ENCODE measurements at places on chromosomes 11 and 22.
A peak's percentile ranks its signal among the peaks of the same experiment; 100 is the strongest.

- no peak for DNase-seq
These were observed 120.1 kb downstream of the INSC start for GRCh38 chr11:15234796-15235195.

DNA sequence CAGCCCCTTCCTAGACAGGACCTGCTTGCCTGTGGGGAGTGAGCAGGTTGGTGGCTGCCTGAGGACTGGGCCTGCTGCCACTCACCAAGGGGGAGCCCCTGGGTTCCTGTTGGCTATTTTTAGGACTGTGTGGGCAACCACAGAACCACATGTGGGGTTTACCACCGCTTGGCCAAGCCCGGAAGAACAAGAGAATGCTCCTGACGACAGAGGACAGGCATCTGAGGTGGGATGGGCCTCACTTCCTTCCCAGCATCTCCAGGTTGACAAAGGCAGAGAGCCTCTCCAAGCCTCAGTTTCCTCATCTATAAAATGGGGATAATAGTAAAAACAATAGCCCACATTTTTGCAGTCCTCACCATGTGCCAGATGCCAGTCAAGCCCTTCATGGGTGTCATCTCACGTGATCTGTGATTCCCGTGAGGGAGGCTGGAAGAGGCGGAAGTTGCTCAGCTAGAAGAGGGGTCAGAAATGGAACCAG, 43.6 kb downstream of the LRRC32 start:
- no peak for DNase-seq

DNA sequence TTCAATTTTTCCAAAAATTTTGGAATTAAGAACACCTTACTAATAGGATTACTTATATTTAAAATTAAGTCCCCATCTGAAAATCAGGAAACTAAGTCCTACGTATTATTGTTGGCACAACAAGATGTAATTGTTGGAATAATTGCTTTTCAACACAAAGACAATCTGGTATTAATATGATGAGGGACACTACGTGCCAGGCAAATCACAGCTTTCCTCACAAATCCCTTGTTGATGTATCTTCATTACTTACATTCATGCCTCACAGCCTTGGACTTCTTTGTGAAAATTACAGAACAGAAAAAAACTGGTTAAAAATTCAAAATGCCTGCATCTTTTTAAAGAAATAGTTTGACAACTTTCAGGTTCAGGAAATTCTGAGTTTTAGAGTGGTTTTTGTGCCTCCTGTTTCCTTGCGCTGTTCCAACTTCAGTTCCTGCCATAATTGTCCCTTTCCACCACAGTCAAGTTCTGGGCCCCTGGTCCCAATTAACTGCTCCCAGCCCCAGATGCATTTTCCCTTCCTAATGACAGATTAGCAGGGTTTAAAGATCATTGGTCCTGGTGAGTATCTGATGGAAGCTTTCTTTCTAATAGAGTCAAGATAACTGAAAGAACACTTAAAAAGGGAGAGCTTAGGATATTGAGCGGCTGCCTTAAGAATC, 23.3 kb upstream of the CCDC34 start:
- DNase-seq: no peak

- DNase-seq: peak; percentile 99
These were observed 678 bp upstream of the ZFP91 start for GRCh38 chr11:58578136-58578634.

- no peak for DNase-seq
These were observed 43.7 kb upstream of the CCDC34 start for GRCh38 chr11:27406498-27407354.

DNA sequence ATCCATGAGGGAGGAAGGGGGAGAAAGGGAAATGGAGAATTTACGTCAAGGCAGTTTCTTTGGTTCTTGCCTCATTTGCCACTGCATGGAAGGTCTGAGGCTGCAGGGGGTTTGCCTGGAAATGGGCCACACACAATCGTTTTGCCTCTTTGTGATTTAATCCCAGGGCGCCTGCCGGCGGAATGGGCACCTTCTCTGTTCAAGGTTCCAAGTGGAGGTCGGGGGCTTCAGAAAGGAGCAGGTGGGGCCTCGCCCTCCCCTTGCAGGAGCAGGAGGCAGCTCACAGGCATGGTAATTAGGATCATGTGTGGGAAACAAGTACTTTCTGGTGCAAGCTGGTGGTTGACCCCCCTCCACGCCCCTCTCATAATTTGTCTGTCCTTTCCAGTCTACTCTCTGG, 29.9 kb downstream of the MPPED1 start:
- no peak for DNase-seq

DNA sequence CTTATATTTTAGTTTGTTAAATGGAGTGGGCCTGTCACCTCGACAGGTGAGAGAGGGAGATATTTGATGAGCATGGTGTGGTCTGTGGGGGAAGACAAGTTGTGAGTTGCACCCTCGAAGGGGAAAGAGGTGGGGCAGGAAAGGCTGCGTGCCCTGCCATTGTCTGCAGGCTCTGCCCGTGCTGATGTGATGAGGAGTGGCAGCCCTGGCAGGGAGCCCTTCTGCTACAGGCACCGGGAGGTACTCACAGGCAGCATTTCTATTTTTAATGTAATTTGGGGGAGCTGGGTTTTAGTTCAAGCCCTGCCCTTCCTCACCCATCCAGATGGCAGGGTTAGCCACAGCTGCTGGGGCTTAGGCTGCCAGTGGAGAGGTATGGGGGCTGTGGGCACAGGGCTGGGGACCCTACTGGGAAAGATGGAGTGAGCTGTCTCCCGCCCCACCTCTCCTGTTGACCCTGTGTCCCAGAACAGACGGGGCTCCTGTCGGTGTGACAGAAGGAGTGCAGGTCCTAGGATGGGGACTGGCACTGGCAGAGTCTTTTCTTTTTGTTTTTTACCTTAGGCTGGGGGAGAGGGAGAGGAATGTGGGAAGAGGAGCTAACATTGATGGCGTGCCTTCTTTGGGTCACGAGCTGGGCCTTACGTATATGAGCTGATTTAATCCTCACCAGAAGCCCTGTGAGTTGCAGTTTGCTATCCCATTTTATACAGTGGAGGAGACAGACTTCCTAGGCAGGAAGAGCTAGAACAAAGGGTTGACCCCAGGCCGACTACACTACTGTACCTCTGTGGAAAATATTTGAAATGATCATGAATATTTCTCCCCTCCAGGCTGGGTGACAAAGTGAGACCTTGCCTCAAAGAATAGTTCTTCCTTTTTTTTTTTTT, 51.6 kb downstream of the CEP164 start:
- peak; percentile 36 for DNase-seq

DNA sequence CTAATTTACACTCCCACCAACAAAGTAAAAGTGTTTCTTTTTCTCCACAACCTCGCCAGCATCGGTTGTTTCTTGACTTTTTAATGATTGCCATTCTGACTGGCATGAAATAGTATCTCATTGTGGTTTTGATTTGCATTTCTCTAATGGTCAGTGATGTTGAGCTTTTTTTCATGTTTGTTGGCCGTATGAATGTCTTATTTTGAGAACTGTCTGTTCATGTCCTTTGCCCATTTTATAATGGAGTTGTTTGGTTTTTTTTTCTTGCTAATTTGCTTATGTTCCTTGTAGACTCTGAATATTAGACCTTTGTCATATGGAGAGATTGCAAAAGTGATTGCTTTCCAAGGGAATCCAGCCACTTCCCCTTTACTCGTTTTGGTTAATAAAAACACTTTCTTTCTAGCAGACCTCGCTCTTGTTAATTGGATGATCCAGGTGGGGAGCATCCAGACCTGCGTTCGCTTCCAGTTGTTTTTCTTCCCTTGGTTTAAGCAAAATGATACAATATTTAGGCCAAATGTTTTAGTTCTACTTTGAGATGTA, 17.1 kb upstream of the APOL4 start:
- DNase-seq: no peak

- DNase-seq: peak; percentile 77
These were observed 10.8 kb downstream of the EHF start for GRCh38 chr11:34631737-34632104.

- DNase-seq: peak; percentile 51
These were observed 1132.1 kb upstream of the CNTN5 start for GRCh38 chr11:97888641-97889040.

- DNase-seq: peak; percentile 68
These were observed 52.7 kb downstream of the TBC1D22A start for GRCh38 chr22:46815132-46815531.

- DNase-seq: no peak
These were observed 12.0 kb upstream of the MMP1 start for GRCh38 chr11:102809971-102810370.

DNA sequence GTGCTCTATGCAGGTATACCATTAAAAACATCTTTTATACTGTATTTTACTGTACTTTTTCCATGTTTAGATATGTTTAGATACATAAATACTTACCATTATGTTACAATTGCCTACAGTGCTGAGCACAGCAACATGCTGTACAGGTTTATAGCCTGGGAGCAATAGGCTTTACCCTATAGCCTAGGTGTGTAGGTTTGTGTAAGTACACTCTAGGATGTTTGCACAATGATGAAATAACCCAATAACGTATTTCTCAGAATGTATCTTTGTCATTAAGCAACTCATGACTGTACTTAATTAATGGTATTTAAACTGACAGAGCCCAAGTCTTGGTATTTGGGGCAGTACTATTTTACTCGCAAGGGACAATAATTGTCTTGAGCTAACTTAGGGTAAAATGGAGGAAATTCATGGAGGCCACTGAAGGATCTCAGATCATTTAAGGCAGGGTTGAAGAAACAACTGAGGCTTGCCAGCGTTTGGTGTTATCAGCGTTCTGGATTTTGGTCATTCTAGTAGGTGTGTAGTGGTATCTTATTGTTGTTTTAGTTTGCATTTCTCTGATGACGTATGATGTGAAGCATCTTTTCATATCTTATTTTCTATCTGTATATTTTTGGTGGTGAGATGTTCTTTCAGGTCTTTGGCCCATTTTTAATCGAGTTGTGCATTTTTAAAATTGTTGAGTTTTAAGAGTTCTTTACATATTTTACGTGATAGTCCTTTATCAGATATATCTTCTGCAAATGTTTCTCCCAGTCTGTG, 42.4 kb downstream of the ADAMTS15 start:
- no peak for DNase-seq

DNA sequence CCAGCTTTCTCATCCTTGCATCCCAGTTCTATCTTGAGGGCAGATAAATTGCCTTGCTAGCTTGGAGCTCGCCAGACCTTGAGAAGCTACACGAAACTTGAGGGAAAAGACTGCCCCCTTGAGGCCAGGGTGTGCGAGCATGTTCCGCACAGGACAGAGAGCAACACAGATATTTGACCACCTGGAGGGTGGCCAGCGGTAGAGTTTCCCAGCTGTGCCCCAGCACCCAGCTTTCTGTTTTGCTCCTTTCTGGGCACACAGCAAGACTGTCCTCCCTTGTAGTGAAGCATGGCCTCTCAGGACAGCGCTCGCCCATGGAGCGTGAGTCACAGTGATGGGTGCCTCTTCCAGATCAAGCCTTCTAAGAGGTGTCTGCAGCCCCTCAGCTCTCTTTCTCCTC, 23.5 kb downstream of the SPATA19 start:
- peak; percentile 86 for DNase-seq

DNA sequence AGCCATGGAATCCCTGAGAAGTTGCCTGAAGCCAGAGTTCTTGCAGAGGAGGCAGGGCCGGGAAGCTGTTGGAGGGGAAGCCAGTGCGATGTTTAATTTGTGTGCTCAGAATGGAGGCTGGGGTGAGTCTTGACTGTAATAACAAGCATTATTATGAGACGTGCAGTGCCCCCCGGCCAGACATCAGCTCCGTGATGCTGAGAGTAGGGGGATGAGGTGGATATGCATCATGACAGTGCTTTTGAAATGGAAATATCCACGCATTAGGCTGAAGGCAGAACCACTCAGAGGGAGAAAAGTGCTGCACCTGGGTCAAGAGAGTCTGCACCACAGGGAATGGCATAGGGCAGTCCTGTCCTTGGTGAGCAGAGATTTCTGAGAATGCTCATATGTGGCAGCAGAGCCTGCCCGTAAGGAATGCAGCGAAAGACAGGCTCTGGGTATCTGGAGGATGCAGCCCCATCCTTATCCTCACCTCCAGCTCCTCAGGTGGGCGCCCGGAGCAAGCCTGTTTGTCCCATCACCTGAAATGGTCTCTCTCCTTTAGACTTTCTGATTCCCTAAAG, 37.6 kb upstream of the SEZ6L start:
- no peak for DNase-seq

DNA sequence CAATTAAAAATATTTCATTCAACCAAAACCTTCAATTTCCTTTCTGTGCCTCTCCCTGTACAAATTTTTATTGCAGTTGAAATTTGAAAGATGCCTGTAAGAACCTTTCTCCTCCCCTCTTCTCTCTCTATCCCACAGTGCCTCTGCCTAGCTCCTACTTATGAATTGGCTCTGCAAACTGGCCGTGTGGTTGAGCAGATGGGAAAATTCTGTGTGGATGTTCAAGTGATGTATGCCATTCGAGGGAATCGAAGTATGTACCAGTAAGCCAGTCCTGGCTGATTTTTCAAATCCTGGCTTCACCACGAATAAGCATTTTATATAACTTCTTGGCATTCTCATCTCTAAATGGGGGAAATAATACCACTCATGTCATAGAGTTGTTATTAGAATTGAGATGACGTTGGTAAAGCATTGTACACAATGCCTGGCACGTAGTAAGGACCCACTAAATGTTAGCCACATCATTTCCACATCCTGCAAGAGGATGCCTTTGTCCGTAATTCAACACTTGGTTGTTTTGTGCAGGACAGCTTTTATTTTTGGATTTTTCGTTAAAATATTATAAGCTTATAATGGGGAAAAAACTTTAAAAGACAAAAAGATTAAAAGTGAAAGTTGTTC, 6.0 kb downstream of the DDX25 start:
- no peak for DNase-seq

DNA sequence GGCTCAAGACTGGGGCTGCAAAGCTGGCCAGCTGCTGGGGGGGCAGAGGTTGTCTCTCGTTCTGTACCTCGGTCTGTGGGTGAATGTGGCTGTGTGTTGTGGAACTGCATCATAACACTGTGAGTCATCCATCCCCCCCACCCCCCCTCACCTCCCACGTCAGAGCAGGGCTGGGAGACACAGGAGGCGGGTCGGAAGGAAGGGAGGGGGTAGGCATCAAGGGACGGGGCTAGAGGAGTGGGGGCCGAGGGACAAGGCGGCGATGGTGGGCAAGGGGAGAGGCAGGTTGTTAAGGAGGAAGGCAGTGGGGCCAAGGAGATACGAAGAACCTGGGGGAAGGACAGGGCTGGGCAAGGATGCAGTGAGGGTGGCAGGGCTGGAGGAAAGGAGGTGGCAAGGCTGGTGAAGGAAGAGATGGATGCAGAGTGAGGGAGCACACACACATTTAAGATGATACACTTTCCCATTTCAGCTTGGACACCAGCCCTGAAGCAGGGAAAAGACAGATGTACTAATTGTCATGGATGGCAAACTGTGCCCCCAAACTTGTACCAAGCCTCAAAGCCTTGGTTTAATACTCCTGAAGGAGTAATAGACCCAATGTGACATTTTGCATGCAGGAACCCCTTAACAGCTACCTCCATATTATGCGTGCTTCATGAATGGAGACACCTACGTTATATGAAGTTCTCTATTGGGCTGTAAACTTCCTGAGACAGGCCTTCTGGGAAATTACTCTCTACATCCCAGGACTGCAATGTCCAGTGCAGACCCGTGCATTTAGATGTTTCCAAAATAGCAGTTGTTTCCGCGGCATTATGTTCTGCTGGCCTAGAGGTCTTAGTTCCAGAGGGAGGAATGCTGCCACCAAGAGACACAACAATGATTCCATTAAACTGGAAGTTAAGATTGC, at the start of gene YPEL4:
TSS of gene YPEL4 (minus strand) at position 87 of the 913 bp plus-strand sequence. CDS start 2,805 bp downstream, outside the sequence.
- DNase-seq: peak; percentile 39

- no peak for DNase-seq
These were observed 40.1 kb downstream of the ABTB2 start for GRCh38 chr11:34317666-34318065.
